NCI-H82 (cell line): ENCODE measurements at places on chromosomes 5 and 9.

GRCh38 chr9:137411645-137412380 lies 11.1 kb downstream of the EXD3 start:
- DNase-seq: no peak

- DNase-seq: no peak
Observed at GRCh38 chr9:9212963-9213362, 1399.8 kb downstream of the PTPRD start.

GRCh38 chr5:42483472-42484154 lies 60.4 kb downstream of the GHR start:
- DNase-seq: no peak

DNA sequence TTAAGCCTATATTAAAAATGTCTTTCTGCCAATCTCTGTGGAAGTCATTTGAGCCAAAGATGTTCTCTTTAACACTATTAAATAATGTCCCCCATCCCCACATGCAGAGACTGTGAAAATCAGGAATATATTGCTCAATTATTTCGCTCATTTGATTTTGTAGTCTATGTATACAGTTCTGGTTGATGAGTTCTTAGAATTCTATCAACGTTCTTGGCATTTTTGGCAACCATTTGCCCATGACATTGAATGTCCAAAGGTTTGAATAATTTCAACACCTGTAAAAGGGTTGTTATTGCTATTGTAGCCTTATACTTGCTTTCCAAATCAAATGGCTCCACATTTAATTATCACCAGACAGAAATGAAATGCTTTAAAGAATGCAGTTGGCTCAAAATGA lies 536.1 kb downstream of the CAAP1 start:
- DNase-seq: no peak

GRCh38 chr5:75239681-75240080 lies 3.0 kb upstream of the ANKRD31 start:
- DNase-seq: no peak

DNA sequence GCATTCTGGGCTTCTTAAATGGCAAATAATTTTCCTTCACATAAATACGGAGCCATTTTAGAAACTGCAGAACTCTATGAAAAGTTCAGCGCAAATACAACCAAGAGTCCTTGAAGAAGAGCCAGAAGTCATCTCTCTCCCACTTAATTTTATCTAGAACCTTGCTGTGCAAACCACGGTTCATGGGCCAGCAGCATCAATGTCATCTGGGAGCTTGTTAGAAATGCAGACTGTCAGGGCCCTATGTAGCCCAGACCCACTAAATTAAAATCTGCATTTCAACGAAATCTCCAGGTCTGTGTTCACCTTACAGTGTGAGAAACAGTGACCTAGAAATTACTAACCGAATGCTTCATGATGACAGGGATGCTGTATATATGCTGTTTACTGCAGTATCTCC lies 12.2 kb downstream of the EFNA5 start:
- DNase-seq: no peak

DNA sequence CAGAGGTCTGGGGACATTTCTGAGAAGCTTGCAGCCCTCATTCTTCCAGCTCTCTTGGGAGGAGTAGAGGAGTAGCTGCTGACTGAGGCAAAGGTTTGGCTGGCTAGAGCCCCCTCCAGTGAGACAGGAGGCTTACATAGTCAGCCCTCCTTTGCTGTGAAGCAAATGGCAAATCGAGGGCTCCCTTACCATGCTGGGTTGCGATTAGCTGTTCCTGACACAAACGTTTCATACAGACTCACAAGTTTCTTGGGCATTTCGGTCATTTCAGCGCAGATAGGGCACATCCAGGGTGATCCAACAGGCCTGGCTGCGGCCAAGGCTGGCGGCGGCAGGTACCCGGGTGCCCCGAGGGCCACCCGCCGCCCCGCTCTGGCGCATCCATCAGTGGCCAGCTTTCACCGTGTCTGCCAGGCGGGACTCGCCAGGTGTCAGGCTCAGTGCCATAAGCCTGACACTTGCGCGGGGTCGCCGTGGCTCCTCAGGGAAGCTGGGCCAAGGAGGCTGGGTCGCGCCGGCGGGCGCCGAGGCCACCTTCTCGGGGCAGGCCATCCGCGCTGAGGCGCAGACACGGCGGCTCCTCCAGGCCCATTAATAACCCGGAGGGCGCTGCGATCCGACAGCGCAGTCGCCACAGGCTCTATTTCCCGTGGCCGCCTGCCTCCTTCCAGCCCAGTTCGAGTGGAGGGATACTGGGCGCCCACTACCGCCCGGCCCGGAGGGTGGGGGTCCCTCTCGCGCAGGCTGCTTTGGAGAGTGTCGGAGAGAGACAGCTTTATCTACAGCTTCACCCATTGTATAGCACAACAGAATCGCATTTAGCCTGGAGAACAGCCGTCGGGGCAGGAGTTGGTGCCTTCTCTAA lies 9.1 kb downstream of the PRDM6 start:
- no peak for DNase-seq

- DNase-seq: no peak
Observed at GRCh38 chr5:89759802-89760201, 649.8 kb downstream of the CETN3 start.

DNA sequence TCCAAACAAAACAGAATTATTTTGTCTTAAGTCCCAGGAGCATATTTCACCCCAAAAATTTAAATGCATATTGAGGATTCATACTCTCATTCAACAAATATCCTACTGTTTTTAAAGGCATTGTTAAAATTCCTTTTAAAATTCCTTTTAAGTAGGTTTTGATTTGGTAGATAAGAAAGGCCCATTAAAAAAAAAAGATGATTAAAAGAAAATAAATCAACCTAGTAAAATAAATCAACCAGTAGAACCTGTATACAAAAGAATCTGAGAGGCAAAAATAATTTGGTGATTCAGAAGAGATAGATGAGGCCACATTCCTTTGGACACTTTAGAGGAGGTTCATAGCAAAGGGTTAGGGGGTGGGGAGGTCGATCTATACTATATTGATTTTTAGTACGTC lies 585.3 kb upstream of the TLE4 start:
- no peak for DNase-seq

DNA sequence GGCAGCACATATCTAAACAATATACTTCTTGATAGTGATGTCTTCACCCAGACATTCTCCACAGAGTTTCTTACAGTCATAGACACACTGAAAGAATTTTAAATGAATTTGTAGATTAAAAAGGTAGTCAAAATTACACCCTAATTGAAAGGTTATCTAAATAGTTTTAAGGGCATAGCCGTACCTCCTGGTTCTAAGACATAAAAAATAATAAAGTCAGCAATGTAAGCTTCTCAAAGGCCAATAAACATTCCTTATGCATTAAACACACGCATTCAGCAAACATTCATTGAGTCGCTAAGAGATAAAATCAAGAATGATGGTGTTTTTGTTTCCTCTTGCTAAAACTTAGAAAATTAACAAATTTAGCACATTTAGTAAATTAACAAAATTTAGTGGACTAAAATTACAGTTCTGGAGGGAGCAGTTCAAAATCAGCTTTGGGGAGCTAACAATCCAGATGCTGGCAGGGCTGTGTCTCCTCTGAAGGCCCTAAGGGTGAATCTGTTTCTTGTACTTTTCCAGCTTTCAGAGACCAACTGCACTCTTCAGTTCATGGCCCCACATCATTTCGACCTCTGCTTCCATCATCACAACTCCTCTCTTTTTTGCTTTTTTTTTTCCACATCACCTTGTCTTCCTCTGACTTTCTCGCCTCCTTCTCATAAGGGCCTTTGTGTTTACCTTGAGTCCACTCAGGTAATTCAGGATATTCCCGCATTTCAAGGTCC lies 516.5 kb downstream of the DNAH5 start:
- DNase-seq: no peak

- DNase-seq: no peak
Observed at GRCh38 chr9:95822583-95823431, 52.7 kb upstream of the ERCC6L2 start.
